ENCODE measurements at places on chromosomes 4 and X.

DNA sequence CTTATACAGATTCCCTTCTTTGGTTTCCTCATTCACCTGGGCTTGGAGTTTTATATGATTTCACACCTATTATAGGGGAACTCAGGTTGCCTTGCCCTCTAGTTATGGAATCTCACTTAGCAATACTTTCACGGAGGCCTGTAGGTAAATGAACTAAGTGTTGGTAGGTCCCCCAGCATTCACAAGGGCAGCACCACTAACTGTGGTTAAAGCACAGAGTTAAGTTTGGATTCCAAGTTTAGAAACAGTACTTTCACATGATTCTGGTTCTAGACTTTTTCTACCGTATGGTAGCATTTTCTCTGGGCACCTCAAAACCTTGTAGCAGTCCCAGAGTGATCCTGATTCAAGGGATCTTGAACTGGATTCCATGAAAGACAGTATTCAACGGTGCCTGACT lies 46.4 kb downstream of the SH2D1A start:
- DNase-seq = no peak

DNA sequence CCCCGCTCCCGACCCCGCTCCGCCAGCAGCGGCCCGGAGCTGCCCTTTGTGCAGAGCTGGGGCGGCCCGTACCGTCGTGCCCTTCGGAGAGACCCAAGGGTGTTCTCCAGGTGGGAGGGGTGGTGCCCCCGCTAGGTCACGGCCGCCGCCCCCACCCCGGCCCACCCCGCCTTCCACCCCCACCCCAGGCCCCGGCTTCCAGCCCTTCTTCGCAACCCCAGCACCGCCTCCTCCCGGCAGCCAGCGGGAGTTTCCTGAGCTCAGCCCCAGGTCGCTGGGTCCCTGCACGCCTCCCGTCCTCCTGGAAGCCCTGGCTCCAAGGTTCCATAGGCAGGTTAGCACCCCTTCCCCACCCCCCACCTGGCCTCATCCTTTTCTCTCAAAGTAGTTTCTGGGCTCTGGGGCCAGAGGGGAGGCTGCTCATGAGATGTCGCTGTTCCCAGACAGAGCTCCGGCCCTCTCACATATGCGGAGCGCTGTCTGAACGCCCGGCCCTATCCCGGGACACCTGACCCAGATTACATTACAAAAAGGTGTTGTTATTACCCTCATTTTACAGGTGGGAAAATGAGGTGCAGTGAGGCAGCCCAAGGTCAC lies 25.2 kb upstream of the FGFR3 start:
- DNase-seq = peak; percentile 27

DNA sequence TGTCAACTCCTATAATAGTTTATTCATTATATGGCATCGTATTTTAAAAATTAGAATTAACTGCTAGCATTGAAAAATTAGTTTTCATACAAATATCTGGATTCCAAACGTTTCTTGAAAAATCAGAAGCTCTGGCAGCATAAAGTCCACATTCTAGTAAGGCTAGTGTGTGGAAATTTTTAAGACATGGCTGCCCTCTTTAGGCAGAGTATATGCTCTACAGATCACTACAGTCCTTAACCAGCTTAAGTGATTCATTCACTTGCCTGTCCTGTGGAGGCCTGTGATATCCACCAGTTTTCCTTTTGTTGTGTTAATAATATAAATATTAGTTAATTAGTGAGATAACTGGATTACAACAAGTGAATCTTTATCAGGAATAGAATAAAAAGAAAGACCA lies 287.2 kb downstream of the OPHN1 start:
- DNase-seq = no peak

DNA sequence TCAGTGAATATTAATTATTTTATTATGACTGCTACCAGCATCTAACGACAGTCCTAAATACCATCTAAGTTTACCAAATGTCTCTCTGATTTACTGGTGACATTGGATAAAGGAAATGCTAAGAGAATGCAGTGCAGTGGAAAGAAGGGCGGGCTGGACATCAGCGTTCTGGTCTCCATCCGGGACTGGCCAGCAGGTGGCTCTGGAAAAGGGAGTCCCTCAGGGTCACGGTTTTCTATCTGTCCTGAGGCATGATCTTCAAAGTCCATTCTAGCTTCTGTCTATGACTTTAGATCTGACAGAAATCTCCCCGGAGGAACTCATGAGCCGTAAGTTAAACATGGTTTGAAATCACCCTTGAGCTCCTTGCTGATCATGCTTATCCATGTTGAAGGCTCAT lies 3.3 kb downstream of the TRIM2 start:
- DNase-seq = no peak

DNA sequence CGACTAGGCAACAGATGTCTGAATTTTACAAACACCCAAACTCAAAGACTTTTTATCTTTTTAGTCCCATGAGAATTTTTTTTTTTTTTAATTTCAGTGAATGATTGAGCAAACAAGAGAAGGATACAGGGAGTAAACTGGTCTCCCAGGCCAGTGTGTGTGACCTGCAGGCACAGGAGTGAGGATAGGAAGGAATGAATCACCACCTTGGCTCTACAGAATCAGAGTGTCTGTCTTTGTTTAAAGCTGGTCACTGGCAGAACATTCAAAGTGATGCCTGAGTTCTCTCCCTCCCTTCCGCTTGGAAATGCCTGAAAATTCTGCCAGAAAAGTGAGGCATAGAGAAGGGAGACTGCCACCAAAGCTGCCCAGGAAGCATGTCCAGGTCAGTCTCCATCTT lies 69.5 kb downstream of the PARM1 start:
- no peak for DNase-seq

All from stimulated activated naive CD4-positive, alpha-beta T cell treated with Interleukin-2 at 50 U/mL for 16 hours (primary cell).